ENCODE measurements at places on chromosomes 2 and 18.

- no peak for DNase-seq
Measured at GRCh38 chr2:15793978-15794377, 146.4 kb upstream of the MYCN start.

- DNase-seq: no peak
Measured at GRCh38 chr2:29597035-29597434, 324.4 kb downstream of the ALK start.

DNA sequence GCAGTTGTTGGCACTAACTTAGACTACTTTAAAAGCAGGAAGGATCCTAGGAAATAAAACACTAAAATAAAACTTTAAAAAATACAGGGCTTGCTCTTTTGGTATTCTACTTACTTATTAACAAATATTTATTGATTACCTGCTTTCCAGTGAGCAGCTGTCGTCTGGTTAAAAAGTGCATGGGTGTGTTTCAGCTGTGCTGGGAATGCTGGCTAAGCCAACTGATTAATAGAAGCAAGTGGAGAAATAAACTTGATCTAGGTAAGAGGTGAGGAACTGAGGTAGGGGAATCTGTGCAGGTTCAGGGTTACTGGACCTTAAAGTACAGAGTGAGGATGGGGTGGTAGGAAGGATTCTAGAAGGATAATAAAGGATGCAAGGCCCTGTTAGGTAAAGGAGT is 110.8 kb downstream of the SPTBN1 start:
- DNase-seq: no peak

GRCh38 chr2:41727711-41728110 is 320.1 kb upstream of the PKDCC start:
- no peak for DNase-seq

DNA sequence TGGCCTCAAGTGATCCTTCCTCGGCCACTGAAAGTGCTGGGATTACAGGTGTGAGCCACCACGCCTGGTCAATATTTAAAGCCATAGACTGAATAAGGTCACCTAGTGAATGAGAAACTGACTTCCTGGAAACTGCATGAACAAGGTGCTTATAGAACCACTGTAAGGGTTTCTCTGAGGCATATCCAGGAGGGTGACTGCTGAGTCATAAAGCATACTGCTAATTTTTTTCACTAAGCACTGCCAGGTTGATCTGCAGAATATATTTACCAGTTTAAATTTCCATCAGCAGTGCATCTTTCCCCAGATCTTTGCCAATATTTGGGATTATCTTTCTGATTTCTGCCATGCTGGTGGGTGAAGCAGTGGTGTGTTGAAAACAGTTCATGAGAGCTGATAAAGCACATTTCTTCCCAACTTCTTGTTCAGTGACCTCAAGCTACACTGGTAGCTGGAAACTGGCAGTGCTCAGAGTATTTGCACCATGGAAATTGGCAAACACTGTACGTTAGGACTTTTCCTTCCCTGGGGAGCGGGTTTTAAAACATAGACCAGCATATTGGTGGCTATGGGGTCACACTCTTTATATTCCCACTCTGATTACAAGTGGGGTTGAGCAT is 4.2 kb upstream of the CLIP4 start:
- DNase-seq: no peak

GRCh38 chr18:48534364-48534763 is 4.5 kb upstream of the CTIF start:
- no peak for DNase-seq

DNA sequence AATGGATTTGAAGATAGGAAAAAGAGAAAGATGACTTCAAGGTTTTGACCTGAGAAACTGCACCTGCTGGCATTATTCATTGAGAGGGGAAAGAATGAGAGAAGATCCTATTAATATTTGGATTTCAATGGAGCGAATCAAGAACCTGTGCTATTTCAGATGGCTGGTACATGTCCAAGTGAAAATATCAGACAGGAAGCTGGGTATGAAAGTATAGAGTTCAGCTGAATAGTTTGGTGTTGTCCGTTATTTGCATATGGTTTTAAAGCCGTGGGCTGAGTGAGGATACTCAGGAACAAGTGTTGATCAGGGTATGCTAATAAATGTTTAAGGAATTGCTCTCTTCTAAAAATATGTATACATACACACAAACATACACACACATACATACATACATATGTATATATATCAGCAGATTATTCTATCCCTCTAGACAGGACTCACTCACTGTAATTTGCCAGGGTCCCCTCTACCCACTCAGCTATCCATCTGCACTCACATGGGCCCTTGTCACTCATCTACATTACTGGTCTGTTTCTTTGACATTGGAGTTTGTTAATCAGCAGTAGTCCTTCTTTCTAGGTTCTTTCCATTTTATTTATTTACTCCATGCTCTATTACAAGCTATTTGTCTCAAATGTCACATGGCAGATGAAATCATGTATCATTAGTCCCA is 33.9 kb upstream of the IKZF2 start:
- DNase-seq: no peak

- DNase-seq: no peak
Measured at GRCh38 chr2:40955042-40955441, 503.2 kb upstream of the SLC8A1 start.

GRCh38 chr2:184031402-184032147 is 566.8 kb upstream of the ZNF804A start:
- no peak for DNase-seq

- no peak for DNase-seq
Measured at GRCh38 chr2:11096591-11096990, 58.7 kb upstream of the SLC66A3 start.

- DNase-seq: no peak
Measured at GRCh38 chr18:23943104-23943503, 71.5 kb upstream of the TTC39C start.

- DNase-seq: no peak
Measured at GRCh38 chr2:160970052-160970965, 189.9 kb upstream of the TANK start.

DNA sequence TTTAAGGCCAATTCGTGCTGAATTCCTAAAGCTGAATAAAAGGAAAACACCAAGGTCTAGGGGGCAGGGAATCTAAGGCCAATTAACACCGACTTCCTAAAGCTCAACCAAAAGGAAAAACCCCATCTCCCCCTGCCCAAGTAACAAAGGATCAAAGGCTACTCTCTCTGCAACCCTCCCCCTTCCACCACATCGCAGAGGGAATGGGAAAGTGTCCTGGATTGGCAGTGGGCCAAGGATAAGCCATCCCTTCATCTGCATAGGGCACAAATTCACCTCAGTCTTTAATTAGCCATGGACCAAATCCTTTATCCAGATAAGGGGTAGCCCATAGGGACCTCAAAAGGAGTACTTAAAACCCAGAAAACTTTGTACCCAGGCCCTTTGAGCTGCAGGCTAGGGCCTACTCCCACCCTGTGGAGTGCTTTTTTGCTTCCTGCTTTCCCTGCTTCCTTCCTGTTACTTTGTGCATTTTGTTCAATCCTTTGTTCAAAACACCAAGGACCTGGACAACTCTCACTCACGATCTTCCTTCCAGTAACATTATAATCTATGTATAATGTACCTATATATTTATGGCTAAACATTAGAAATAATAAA is 2119.8 kb upstream of the CELF4 start:
- DNase-seq: no peak

- no peak for DNase-seq
Measured at GRCh38 chr18:50694147-50694546, 125.7 kb downstream of the MRO start.

DNA sequence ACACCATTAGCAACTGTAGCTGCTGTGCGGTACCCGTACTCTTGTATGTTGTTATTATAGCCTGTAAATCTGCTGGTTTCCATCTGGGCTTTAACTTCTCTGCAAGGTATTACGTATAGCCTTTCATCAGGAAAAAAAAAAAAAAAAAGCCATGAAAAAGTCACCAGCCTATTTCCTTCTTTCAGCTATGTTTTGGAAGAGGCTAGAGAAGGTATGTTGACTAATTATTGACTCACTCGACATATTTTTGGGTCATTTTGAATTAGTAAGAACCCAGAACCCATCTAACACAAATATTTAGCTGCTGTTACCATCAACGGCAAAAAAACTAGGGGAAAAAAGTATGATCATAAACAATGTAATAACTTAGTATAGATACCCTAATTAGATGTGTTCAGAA is 1395.6 kb downstream of the SUCLG1 start:
- no peak for DNase-seq

DNA sequence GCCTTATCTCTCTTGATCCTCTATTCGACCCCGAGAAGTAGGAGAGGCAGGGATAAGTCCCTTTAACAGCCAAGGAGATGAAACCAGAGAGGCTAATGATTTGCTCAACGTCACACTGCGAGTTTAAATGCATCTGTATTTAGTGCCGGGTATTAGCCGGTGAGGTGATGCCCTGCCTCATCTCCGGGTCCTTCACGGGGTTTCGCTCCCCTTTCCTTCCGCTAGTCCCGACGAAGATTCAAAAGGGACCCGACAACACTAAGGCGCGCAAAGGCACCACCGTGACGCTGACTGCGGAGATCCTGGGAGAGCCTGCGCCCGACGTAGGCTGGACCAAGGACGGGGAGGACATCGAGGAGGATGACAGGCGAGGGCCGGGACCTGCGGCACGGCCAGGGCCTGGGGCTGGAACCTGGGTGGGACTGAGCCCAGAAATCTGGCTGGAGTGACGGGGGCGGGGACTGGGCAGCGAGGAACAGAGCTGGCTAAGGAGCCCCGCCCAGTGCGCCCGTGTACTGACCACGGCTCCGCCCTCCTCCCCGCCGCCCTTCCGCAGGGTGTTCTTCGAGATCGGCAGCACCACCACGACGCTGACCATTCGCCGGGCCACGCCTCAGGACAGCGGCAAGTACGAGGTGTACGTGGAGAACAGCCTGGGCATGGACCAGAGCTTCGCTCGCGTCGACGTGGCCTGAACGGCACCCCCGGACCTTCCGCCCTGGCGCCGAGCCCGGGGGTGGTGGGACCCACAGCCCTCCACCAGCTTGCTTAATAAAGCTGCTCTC is 1.0 kb upstream of the GMPPA start:
- DNase-seq: no peak

DNA sequence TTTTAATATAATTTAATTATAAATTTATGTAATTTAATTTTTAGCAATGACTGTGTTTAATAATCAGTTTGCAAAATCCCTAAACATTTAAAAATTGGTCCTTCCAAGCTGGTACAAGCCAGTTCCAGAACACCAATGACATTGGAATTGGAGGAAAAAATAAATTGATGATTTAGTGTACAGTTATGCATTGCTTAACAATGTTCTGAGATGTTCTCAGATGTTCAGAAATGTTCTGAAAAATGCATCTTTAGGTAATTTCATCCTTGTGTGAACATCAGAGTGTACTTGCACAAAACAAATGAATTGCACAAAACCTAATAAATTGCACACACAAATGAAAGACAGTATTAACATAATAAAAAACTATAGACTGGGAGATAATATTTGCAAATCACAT is 95.2 kb downstream of the TRIB2 start:
- no peak for DNase-seq
